ENCODE measurements at places on chromosomes 4 and X. TPM values are rescaled to one million over a fixed set of nuclear protein-coding genes. Genes with fewer than 3 reads are reported as not detected.

DNA sequence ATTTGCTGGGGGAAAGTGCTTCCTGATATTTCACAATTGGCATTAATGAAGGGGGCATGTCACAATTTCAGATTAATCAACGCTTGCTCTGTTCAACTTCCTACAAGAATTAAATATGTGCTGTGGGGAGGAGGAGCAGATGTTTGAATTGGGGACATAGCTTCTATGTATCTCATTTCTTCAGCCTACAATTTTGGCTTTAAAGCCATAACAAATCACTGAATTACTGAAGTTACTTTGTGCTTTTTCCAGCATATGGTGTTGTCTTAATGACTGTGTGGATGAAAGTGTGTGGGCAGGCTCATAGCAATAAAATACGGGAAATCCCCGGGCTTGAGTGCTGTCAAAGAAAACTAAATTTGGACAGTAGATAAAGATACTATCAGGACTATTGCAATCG lies 813 bp downstream of the TLR7 start:
- no peak for DNase-seq

DNA sequence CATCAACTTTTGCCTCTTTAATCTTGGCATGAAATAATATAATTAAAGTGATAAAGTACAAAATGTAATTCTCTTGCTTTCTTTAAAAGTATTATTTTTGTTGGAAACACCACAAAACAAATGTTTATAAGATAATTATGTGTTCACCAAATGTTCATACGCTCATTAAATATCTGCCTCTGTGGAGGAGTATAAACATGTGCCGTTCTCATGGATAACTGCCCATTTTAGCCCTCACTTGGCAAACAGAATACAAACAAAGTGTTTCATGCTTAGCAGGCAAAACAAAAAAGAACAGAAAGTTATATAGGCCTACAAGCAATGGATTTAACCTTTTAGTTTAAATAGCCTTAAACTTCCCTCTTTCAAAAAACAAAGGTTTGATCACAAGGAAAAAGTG lies 800.5 kb upstream of the DIAPH2 start:
- no peak for DNase-seq

ARHGAP36 gene
- total RNA-seq, result not detected

GRCh38 chrX:124651031-124651430 lies 304.7 kb downstream of the SH2D1A start:
- DNase-seq, result no peak

- peak; percentile 59 for DNase-seq
Observed at GRCh38 chr4:6250235-6250983, 19.2 kb upstream of the WFS1 start.

- no peak for DNase-seq
Observed at GRCh38 chrX:41092776-41093175, 7.5 kb downstream of the USP9X start.
